ENCODE measurements at places on chromosomes 4 and X.

GRCh38 chr4:136319789-136320464, 1212.4 kb downstream of the PCDH18 start:
- DNase-seq, result no peak

GRCh38 chr4:106495476-106495875, 126.9 kb upstream of the GIMD1 start:
- no peak for DNase-seq

GRCh38 chrX:65578346-65578745, 43.8 kb upstream of the LAS1L start:
- DNase-seq, result no peak

DNA sequence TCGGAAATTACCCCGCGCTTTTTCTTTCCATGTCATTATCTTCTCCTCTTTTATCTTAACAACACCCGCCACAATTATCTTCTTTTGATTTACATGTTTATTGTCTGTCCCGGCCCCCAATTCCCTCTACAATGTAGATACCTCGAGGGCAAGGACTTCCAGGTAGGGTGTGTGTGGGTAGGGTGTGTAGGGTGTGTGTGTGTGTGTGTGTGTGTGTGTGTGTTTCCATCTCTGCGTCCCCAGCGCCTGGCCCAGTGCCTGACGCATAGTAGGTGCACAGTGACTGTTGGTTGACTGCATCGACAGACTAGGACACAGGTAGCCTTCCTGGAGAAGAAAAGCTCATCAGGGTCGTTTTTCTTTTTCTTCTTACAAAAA, 103.1 kb downstream of the UCHL1 start:
- DNase-seq, result no peak

GRCh38 chrX:129557844-129558480, 17.9 kb downstream of the OCRL start:
- no peak for DNase-seq

GRCh38 chr4:45477311-45477733, 646.5 kb downstream of the GABRG1 start:
- DNase-seq, result no peak

Measured in right renal cortex interstitium (tissue), 3 donors.